ENCODE measurements at places on chromosomes 6 and 20.

DNA sequence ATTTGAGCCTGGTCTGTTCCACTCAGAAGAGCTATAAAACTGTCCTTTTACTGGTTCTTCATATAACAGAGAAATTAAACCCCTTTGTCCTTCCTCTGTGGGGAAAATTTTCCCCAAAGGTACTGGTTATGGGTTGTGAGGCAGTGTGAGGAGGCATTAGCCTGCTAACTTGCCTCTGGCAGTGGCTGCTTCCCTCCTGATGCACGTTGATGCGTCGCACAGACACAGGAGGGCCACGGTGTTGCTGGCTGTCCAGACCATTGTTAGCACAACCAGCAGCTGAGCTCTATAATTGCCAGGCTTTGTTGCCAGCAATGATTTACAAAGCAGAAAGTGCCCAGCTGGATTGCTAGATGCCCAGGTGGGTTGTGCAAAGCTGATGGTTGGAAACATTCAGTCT is 10.1 kb downstream of the AAR2 start:
- DNase-seq, result no peak

DNA sequence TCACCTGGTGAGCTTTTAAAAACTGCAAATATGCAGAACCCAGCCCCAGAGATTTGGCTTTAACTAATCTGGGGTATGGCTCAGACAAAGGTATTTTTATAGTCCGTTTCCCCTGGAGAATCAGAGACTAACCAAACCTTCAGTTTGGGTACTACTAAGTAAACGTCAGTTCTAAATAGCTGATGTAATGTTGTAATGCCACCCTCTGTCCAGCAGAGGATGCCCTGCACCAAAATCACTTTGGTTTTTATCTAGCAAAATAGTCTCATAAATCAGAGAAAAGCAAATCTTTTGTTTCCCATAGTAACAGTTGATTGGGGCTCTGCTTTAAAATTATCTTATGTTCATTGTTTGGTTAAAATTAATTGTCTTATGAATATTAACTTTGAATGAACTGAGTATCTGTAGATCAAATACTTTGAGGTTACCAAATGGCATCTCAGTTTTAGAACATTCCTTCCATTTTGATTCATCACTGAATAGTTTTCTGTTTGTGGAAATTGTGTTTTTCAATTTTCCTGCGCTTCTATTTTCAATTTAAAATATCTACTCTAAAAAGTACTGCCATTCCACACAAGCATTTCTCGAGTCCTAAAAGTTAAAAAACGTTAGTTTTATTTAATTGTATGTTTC is 278.3 kb upstream of the PLCB4 start:
- no peak for DNase-seq

- peak; percentile 67 for DNase-seq
These were observed 2.8 kb upstream of the PHF20 start for GRCh38 chr20:35768731-35769664.

GRCh38 chr20:46559685-46560440 is 9.4 kb upstream of the OCSTAMP start:
- no peak for DNase-seq

- no peak for DNase-seq
These were observed 32.1 kb downstream of the BACH2 start for GRCh38 chr6:90264561-90264960.

DNA sequence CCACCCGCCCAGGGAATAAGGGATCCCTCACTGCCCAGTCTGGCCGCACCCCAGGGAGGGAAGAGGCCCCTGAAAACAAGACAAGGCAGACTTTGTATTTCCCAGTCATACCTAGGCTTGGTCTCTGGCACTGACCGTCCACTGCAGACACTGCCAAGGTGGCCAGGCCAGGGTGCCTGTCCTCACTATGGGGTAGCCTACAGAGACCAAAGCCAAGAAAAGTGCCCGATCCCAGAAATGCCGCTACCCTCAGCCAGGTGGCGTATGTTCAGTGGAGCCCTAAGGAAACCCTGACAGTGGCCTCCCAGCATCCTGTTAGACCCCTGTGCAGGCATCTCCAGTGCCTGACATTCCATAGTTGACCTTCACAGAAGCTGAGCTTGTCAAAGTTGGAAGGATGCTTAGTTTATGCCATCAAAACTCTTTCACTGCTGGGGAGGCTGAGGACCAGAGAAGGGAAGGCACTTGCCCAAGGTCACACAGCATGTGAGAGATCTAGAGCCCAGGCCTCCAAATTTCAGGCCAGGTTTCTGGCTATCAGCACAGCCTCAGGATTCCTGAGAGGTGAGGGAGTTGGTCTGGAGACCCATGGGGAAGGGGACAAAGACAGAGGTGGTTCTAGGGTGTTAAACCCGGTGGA is 2.5 kb downstream of the SCRT2 start:
- DNase-seq, result no peak

DNA sequence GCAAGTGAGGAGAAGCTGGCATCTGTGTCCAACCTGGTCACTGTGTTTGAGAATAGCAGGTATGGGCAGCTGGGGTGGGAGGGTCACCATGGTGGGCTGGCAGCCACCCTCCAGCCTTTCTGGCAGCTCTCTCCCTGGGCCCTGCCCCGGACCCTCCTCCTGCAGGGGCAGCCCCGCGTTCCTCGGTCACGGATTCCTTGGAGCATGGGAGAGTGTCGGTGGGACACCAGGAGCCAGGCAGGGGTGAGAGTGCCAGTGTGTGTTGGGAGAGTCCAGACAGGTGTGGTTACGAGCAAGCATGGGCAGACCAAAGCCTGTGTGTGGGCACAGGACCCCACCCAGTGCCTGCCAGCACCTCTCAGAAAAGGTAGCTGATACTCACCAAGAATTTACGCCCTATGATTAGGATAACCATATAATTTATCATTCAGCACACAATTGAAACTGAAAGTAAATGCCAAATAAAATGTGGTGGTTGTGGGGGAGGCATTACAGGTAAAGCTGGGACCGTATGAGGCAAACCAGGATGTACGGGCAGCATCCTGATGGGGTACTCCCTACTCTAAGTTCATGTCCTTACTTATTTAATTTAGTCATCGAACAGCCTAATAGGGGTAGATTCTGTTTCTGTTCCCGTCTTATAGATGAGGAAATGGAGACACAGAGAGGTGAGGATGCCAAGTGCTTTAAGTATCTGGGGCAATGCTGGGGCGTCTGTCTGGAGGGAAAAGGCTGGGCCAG is 542 bp downstream of the FGD2 start:
- no peak for DNase-seq

GRCh38 chr20:1562622-1563021 is 5.1 kb upstream of the SIRPD start:
- DNase-seq, result no peak

GRCh38 chr6:7805850-7806214 is 79.9 kb downstream of the BMP6 start:
- DNase-seq, result no peak

DNA sequence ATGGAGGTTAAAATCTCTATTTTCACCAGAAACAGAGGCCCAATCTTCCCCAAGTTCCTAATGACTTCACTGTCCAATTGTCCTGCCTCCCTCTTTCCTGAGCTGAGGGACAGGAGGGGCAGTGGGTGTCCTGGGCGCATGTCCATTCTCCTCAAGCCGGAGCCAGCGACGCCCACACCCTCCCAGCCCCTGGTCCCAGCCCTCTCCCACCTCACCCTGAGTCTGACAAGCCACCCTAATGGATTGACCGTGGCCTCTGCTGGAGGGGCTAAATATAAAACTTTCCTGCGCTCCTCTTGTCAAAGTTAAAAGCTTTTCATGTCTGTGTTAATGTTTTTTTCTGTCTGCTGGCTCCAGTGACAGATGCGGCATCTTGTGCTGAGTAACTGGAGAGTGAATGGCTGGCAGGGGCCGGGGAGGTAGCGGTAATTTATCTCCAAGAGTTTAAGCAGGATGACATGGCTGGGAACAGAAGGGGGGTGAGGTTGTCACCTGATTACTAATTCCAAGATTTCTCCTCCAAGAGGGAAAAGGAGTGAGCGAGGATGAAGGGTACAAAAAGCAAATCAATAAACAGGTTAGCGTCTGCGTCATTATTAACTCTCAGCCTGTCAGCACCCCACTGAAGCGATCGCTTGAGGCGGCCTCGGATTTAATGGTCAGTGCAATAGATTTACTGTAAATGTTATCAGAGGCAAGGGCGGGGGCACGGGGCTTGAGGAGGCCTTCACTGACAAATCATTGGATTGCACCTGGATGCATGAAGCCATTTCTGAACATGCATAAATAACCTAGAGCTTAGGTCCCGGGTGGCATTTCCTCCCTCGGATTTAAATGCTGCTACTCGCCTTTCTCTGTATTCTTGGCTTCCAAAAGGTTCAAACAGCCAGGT is 118.1 kb upstream of the MAFB start:
- DNase-seq, result no peak

- DNase-seq, result no peak
These were observed 81.7 kb upstream of the MAFB start for GRCh38 chr20:40770564-40771307.

- DNase-seq, result no peak
These were observed 71.4 kb upstream of the UFL1 start for GRCh38 chr6:96450082-96450769.

DNA sequence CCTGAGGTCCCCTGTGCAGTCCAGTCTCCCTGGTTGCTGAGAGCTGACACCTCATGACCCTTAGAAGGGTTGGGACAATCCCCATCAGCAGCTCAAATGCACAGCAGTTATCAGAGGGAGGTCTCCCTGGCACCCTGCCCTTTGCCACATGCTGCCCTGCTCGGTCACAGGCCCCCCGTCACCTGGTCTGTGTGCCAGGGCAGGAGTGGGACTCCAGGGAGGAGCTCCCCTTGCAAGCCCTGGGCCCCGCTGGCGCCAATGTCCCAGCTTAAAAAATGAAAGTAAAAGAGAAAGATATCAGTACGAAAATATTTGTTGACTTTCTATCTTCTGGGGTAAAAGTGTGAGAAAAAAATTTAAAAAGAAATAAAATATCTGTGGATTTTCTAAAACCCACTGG is 68.1 kb upstream of the SLC22A16 start:
- DNase-seq, result no peak

DNA sequence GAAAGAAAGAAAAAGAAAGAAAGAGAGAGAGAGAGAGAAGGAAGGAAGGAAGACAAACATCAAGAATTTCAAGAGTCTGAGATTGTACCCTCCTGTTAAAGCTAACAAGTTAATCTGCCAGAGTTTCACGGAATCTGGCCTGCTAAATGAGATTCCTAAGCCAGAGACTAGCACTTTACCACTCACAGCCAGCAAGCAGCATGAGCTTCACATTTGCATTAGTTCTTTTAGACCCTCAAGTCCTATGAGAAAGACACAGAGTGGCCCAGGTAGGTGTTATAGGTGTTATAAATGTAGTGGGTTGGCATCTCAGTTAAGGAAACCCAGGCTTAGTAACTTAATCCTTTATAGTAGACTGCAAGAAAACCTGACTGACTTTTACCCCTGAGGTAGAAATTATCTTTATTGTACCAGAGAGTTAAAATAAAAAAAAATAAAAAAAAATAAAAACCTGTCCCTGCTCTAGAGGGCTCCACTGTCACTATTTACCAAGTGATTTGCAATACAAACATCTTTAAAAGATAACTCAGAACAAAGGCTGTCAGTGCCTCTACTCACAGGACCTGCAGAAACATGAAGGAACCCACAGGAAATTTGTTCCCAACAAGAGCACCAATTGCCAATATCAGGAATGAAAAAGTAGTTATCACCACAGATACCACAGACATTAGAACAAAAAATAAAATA is 9.7 kb upstream of the IBTK start:
- DNase-seq, result no peak

DNA sequence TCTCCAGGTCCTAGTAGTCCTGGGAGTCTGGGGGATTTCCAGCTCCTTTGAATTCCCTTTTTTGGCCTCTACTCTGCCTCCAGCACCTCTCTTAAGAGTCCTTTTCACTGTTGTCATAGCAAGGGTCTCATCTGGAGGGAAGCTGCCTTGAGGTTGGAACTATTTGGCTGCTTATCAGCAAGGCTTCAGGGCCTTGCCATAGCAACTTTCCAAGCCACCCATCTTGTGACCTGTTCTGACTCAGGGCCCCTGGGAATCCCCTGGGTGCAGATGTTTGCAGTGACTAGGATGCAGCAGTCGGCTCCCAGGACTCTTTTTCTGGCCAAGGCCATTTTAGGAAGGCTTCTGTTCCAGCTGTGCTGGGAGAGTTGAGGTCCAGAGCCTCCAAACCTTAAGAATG is 12.4 kb downstream of the PKIG start:
- DNase-seq, result no peak

GRCh38 chr6:113366505-113366904 is 490.6 kb upstream of the MARCKS start:
- no peak for DNase-seq

- DNase-seq, result no peak
These were observed 35.0 kb upstream of the CD93 start for GRCh38 chr20:23120936-23121750.

- DNase-seq, result no peak
These were observed 48.6 kb downstream of the TCP11 start for GRCh38 chr6:35092362-35093117.
